ENCODE measurements at places on chromosomes 12 and 14.

DNA sequence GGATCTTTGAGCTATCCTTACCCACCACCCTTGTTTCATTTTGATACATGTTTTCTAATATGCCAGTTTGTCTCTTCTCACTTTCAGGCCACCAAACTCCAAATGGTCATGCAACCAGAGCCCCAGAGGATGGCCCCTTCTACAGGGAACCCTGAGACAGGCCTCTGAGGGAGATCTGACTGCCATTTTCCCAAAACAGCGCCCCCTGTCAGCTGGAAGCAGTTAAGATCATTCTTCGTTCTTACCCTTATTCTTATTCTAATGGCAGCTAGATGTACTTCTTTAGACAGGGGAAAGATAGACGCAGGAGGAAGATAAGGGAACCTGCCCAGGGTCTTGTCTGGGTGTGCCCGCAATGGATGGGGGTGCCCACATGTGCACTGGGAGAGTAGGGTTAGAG lies 38.4 kb downstream of the C12orf56 start:
- DNase-seq = no peak

DNA sequence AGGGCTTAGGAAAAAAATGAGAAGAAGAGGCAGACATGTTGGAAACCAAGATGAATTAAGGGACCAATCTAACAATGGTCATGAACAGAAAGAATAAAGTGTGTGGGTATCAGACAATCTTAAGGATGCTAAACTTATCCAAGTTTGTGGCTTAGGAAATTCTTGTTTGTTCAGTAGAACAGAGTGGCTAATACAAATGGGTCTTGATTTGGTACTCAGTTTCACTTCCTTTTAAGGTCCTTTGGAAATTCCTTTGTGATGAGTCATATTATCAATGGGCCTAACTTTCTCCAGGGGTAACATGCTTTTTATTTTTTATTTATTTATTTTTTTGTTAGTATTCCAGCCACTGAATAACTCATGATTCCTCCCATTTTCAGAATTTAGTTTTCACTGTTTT lies 1154.7 kb upstream of the FLRT2 start:
- no peak for DNase-seq

GRCh38 chr12:104768033-104768432 lies 190.1 kb downstream of the SLC41A2 start:
- no peak for DNase-seq

GRCh38 chr14:99515301-99516155 lies 34.3 kb downstream of the CCNK start:
- no peak for DNase-seq

GRCh38 chr12:101857043-101857558 lies 20.3 kb upstream of the DRAM1 start:
- no peak for DNase-seq

DNA sequence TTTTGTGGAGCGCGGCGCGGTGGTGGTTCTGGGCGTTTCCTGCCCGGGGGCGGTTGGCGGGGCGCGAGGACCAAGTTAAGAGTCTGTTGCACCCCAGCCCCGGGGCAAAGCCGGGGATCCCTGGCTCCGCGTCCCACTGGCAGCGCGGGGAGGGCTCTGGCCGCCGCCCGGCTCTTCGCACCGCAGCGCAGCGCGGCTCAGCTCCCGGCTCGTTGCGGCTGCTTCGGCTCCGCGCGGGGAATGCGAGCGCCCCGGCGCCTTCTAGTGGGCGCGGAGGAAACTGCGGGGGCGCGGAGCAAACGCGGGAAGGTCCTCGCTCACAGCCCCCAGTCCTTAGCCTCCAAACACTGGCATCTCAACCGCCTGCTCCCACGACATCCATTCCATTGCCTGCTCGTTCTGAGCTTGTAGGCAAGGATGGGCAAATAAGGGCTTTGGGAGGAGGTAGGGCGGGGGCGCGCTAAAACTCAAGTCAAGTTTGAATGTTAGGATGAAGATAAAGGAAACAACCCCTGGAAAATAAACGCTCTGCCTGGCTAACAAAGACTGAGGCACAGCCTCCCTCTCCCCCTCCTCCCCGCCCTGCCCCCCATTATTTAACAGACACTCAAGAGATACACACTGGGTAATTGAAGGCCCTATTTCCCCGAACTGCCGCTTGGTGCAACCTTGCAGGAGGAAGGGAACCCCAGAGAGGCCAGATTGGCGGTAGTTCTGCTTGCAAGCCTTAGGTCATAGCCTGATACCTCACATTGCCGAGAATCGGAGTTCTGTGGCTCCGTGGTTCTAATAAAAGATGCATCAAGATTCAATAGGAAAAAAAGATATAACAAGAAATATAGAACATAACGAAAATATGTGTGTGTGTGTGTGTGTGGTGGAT lies at the start of gene B4GALNT1:
B4GALNT1 (minus strand) TSS at position 244 of the 883 bp plus-strand sequence. CDS start 1,069 bp downstream, outside the sequence.
- DNase-seq = peak; percentile 84

- DNase-seq = no peak
These were observed 39.8 kb downstream of the NOPCHAP1 start for GRCh38 chr12:105025890-105026289.

DNA sequence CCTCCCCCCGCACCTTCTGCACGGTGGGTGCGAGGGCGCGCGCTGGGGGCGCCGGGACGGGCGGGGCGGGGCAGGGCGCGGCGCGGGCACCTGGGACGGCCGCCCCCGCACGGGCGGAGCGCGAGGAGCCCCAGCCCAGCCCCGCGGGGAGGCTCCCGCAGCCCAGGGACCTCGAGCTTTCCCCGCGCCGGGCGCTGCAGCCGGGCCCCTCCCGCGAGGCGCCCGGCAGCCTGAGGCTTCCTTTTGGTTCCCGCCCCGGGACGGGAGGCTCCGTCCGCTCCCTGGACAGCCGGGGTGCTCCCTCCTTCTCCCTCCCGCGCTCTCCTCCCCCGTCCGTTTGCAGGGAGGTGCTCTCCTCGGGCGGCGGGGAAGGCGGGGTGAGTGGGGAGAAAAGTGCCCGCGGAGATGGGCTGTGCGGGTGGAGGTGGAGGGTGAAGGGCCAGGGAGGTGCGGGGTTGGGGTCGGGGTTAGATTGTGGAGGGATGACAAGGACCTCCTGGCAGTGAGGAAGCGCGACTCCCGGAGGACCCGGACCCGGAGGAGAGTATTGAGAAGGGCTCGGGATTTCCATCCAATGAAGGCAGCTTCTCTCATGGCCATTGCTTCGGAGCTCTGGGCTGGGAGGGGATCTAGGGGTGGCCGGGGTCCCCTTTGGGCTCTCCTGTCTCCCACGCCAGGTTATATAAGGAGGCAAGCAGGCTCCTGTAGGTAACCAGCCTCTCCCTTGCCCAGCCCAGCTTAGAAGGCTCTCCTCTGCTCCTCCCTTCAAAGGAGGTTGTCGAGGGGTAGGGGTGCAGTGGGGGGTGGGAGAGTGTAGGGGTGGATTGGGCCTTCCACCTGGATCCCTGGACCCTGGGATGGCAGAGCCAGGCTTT lies 645 bp downstream of the JDP2 start:
- DNase-seq = peak; percentile 31

DNA sequence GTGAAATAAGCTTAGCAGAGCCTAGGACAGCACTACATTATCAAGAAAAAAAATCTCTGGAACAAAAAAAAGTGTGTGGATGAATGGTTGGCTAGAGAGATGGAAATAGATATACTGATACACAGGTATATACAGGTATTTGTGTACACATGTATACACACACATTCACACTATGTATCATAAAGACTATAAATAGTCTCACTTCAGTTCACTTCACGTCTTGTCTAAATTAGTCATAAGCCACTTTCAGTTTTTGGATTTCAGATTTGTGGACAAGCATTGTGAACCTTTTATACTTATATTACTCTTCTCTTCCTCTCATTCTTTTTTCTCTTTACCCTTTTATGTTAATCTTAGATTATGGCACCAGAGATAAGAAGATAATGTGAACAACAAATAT lies 41.8 kb upstream of the SLC6A15 start:
- DNase-seq = no peak

- no peak for DNase-seq
These were observed 648.3 kb upstream of the MDGA2 start for GRCh38 chr14:48323665-48324064.

DNA sequence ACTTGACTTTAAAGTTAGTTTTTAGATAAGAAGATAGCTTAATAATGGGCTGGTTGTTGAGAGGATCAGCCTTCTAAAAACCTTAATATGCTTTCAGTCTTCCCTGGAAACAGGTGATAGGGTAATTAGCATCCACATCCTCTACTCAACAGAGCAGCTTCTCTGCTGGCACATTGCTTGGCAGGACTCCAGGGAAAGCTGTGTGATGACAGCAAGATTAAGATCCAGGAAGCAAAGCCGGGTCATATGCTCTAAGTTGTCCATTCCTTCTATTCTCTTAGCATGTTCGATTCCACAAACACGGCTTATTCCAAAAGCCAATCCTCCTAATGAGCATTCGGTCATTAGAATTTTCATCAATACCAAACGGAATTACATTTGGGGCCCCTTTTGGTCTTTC lies 87.0 kb downstream of the HMGA2 start:
- DNase-seq = no peak

DNA sequence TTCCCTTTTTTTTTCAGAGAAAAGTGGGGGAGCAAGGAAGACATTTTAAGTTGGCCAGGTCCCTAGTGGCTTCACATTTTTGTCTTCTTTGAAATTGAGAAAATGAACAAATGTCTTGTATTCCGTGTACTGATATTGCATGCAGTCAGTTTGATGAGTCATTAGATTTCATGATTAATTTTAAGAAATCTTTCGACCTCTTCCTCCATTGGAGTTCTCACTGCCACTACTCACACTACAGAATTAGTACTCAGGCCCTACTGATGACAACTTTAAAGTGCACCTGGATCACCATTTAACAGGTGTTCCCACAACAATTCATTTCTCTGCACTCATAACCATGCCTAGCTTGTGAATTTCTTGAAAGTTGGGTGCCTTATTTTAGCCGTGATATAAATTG lies 50.5 kb downstream of the SAMD4A start:
- DNase-seq = no peak

GRCh38 chr14:79333198-79333546 lies 878.1 kb downstream of the DIO2 start:
- DNase-seq = no peak

DNA sequence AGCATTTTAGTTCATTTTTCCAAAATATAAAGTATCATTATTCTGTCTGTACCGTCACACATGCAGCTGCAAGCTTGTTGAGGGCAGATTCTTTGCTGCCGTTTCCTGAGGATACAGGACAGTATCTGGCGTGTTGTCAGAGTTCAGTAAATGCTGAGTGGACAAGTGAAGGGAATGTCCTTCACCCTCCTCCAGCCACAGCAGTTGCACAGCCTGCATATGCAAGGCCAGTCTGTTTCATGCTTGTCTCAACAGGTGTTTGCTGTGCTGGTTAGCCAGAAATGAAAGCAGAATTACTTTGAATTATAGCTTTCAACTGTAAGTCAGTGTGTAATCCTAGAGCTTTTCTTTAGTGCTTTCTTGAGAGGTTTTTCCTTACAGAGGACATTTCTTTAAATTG lies 36.5 kb downstream of the TDP1 start:
- DNase-seq = no peak

DNA sequence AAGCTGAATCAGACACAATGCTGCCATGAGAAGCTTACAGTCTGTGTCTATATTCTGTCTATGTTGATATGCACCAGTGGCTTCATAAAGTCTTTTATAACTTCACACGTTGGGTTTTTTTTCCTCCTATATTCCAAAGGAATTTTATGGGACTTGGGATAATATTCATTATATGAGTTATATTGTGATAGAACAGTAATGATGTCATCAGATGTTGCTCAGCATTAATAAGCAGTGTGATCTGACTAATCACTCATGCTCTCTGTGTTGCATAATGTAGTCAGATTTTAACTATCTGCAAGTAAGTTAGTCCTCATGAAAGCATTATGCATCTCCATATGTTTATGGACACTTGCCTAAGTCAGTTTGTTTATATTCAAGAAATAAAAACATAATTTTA lies 159.6 kb downstream of the PLCZ1 start:
- no peak for DNase-seq

GRCh38 chr14:34368971-34369647 lies 92.9 kb downstream of the SPTSSA start:
- DNase-seq = no peak

- no peak for DNase-seq
These were observed 7.1 kb upstream of the ASB8 start for GRCh38 chr12:48164451-48164850.

DNA sequence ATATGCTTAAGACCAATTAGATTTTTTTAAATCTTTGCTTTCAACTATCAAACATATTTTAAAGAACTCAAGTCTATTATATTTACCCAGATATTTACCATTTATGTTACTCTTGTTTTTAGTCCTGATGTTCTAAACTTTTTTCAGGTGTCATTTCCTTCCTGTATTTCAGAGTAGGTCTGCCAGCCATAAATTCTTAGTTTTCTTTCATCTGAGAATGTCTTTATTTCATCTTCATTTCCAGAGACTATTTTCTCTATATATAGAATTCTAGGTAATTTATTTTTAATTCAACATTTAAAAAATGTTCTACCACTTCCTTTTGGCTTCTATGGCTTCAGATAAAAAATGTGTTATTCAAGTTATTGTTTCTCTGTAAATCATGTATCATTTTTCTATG lies 218.2 kb upstream of the AMIGO2 start:
- no peak for DNase-seq

GRCh38 chr12:79935624-79936345 lies 888 bp upstream of the PPP1R12A start:
- no peak for DNase-seq

DNA sequence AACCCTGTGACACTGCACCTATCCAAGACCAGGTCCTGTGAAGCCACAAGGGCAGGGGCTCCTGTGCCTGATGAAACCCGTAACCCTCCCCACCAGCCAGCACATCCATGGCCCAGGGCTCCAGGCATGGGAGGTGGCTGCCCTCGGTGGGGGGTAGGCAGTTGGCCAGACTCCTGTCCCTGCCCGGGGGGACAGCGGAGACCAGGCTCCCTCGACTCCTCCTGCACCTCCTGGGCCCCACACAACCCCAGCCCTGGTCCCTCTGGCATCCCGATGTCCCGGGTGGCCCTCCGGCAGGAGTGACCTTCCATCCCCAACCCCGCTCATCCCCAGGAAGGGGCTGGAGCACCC lies 11.4 kb downstream of the AKT1 start:
- DNase-seq = no peak

DNA sequence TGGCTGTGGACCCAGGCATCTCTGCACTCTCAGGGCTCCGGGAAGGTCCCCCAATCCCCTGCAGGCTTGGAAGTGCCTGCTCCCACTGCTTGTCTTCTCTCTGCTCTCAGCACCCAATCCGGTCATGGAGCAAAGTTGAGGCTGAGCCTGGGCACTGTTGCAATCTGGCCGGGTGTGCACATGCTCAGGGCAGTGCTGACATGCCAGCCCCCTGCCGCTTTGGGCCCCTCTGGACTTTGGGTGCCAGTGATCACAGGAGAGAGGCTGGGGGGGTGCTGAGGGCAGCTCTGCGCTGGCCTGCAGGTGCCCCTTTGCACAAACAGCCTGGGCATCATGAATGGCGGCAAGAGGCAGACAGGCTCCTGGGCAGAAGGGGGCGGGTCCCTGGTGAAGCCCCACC lies 85.4 kb upstream of the OSBPL8 start:
- DNase-seq = no peak

DNA sequence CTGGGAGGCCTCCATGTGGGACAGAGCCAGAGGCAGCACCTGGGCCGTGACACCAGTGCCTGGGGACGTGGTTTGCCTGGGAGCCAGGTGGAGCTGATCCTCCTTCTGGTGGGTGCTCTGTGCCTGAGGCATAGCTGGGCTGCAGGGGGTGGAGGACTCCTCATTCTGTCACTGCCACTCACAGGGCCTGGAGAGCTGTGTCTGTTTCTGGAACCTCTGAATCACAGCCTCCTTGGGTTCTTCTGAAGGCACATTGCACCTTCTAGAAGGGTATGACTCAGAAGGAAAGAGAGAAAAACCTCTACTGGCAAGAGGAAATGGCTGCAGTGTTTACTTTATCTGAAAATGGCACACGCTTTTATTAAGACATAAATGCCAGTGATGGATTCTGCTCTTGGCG lies 659.8 kb downstream of the VRK1 start:
- no peak for DNase-seq

- DNase-seq = no peak
These were observed 8.4 kb upstream of the C12orf75 start for GRCh38 chr12:105322070-105322469.
